Naive thymus-derived CD4-positive, alpha-beta T cell (primary cell): ENCODE measurements at places on chromosomes 3 and 15.
A peak's percentile ranks its signal among the peaks of the same experiment; 100 is the strongest.

GRCh38 chr3:178389258-178389657 lies 147.0 kb upstream of the KCNMB2 start:
- no peak overlapping the region for H3K4me3 ChIP-seq
- no peaks in the 10 kb centered on the region for H3K36me3 ChIP-seq
- DNase-seq: no peak
- H3K4me1 ChIP-seq: no peaks in the 10 kb centered on the region

GRCh38 chr15:25848784-25849156 lies 14.4 kb downstream of the ATP10A start:
- H3K27me3 ChIP-seq: no peaks in the 10 kb centered on the region
- peak overlapping the region; percentile 73 for H3K27ac ChIP-seq
- DNase-seq: no peak
- no peaks in the 10 kb centered on the region for H3K36me3 ChIP-seq
- H3K4me1 ChIP-seq: peaks cover 29% of the 10 kb centered on the region

DNA sequence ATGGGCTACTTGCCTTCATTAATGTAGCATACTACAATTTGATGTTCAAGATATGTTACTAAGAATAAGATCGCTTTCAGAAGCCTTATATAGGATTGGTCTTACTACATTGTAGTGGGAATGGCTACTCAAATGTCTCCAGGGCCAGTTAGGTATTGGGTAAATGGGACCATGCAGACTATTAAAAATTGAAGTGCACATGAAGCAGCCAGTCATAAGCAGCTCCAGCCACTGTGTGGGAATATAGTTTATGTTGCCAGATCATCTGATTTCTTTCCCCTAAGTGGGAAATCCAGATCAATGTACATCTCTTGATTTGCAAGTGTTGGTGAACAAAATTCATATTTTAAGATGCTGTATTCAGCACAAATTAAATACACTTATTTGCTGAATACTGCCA lies 5.1 kb downstream of the CTNNB1 start:
- H3K27me3 ChIP-seq: no peaks in the 10 kb centered on the region
- no peak for DNase-seq
- H3K27ac ChIP-seq: no peak overlapping the region

- H3K27me3 ChIP-seq: peaks cover 5% of the 10 kb centered on the region
- H3K36me3 ChIP-seq: no peaks in the 10 kb centered on the region
- no peak for DNase-seq
- no peaks in the 10 kb centered on the region for H3K4me1 ChIP-seq
- H3K27ac ChIP-seq: no peak overlapping the region
These were observed 64.7 kb upstream of the EPHB3 start for GRCh38 chr3:184496933-184497332.

GRCh38 chr15:75920079-75920478 lies 16.4 kb downstream of the FBXO22 start:
- no peaks in the 10 kb centered on the region for H3K4me1 ChIP-seq
- peaks cover 29% of the 10 kb centered on the region for H3K36me3 ChIP-seq
- H3K27ac ChIP-seq: no peak overlapping the region

GRCh38 chr3:23113455-23114171 lies 89.5 kb upstream of the UBE2E2 start:
- DNase-seq: no peak
- H3K4me1 ChIP-seq: no peaks in the 10 kb centered on the region
- H3K36me3 ChIP-seq: no peaks in the 10 kb centered on the region
- H3K27ac ChIP-seq: no peak overlapping the region
- H3K4me3 ChIP-seq: no peak overlapping the region

DNA sequence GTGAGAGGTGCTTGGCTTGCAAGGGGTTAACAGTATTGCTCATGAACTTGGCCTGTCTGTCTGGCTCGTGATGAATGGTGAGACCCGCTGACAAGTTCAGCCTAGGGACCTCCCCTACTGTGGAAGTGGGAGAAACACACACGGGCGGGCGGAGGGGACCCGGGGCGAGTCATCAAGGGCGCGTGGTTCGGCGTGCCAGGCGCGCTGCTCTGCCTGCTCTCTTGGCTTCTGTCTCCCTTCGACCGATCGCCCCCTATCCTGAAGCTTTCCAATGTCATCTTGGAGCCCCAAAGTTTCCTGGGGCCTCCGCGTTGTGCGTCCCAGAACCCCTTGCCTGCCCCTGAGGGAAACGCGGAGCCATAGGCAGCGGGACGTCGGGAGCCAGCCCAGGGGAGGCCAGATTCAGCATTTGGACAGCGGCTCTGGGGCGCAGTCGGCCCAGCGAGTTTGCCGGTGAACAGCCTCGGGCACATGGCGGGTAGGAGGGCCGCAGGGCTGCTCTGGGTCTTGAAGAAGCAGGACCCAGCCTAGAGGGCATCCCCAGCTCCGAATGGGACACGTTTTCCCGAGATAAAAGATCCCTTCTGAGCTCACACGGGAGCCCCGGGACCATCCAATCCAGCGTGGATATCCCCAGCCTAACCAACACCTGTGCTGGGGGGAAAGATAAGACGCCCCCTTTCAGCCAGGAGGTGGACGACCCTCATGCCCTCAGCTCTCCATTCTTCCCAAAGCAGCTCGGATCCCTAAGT lies 27.0 kb upstream of the POLG start:
- peak; percentile 48 for DNase-seq
- H3K36me3 ChIP-seq: no peaks in the 10 kb centered on the region
- H3K27ac ChIP-seq: no peak overlapping the region
- no peak overlapping the region for H3K4me3 ChIP-seq
- H3K4me1 ChIP-seq: peaks cover 4% of the 10 kb centered on the region

- no peak overlapping the region for H3K4me3 ChIP-seq
- H3K27me3 ChIP-seq: no peaks in the 10 kb centered on the region
- no peak overlapping the region for H3K27ac ChIP-seq
These were observed 51.9 kb upstream of the MUC13 start for GRCh38 chr3:124986192-124987143.

DNA sequence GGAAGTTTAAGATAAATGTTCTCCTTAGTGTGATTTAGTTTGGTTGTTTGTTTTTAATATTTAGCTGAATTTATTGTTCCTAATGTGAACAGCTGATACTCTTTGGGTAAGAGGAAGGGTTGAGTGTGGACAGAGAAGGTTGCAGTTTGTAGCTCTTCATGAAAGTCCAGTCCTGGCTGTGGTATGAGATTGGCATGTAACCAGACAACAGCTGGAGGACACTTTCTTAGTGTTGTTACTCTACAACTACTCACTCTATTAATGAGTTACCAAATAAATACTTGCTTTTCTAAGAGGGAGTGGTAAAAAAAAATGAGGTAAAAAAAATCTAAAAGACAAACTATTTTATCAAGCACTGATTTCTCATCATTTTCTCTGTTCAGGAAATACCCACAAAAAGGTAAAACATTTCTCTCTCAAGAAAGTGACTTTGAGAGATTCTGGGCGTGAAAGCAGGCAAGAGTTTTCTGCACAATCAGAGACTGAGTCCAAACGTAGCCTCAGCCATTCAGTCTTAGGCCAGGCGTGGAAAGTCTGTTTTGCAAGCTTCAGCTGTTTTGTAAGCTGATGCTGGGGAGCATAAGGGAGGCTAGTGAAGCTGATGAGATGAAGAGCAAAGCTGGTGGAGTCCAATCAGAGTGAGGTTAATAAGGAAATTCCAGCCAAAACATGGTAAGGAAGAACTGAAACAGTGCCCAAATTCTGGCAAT lies 138.5 kb upstream of the ARPP21 start:
- DNase-seq: no peak
- no peak overlapping the region for H3K4me3 ChIP-seq

- H3K27ac ChIP-seq: no peak overlapping the region
- H3K4me1 ChIP-seq: no peaks in the 10 kb centered on the region
- H3K36me3 ChIP-seq: no peaks in the 10 kb centered on the region
- H3K27me3 ChIP-seq: no peaks in the 10 kb centered on the region
These were observed 324.9 kb upstream of the TGFBR2 start for GRCh38 chr3:30281526-30281925.

DNA sequence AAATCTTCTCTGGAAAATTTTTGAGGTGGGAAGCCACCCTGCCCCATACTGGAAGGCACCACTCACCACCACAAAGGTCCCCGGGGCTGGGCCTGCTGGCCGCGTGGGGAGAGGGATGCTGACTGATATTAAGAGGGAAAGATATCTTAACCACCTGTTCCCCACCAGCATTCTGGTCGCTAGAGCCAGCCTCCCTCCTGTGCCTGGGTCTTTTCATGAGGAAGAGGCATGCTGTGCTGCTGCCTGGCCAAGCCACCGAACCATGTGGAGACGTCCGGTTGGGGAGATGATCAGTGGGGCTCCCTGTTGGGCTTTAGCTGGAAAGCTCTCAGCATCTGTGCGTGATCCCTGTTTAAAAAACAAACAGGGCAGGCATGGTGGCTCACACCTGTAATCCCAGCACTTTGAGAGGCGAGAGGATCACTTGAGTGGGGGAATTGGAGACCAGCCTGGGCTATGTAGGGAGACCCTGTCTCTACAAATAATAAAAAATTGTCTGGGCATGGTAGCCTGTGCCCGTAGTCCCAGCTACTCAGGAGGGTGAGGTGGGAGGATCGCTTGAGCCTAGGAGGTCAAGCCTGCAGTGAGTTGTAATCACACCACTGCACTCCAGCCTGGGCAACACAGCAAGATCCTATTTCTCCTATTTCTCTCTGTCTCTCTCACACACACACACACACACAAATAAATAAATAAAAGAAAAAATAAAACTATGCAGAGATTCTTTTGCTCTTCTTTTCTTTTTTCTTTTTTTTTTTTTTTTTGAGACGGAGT lies 1.0 kb downstream of the KLHL18 start:
- DNase-seq: peak; percentile 7
- peak overlapping the region; percentile 93 for H3K27ac ChIP-seq
- no peaks in the 10 kb centered on the region for H3K27me3 ChIP-seq
- H3K4me1 ChIP-seq: peaks cover 23% of the 10 kb centered on the region
- peak overlapping the region; percentile 76 for H3K4me3 ChIP-seq

- H3K36me3 ChIP-seq: no peaks in the 10 kb centered on the region
- H3K4me1 ChIP-seq: no peaks in the 10 kb centered on the region
- H3K4me3 ChIP-seq: no peak overlapping the region
These were observed 280.4 kb downstream of the SLC9A9 start for GRCh38 chr3:143567823-143568222.

DNA sequence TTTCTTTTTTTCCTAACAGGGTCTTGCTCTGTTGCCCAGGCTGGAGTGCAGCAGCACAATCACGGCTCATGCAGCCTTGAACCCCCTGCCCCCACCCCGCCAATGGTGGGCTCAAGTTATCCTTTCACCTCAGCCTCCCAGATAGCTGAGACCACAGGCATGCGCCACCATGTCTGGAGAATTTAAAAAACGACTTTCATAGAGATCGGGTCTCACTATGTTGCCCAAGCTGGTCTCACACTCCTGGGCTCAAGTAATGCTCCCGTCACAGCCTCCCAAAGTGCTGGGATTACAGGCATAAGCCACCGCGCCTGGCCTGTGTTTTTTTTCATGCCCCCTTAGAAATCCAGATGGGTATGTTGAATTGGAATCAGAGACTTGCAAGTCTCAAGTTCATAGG lies 40.3 kb downstream of the ERICH6 start:
- no peak for DNase-seq
- no peaks in the 10 kb centered on the region for H3K36me3 ChIP-seq
- no peaks in the 10 kb centered on the region for H3K4me1 ChIP-seq
- H3K4me3 ChIP-seq: no peak overlapping the region

DNA sequence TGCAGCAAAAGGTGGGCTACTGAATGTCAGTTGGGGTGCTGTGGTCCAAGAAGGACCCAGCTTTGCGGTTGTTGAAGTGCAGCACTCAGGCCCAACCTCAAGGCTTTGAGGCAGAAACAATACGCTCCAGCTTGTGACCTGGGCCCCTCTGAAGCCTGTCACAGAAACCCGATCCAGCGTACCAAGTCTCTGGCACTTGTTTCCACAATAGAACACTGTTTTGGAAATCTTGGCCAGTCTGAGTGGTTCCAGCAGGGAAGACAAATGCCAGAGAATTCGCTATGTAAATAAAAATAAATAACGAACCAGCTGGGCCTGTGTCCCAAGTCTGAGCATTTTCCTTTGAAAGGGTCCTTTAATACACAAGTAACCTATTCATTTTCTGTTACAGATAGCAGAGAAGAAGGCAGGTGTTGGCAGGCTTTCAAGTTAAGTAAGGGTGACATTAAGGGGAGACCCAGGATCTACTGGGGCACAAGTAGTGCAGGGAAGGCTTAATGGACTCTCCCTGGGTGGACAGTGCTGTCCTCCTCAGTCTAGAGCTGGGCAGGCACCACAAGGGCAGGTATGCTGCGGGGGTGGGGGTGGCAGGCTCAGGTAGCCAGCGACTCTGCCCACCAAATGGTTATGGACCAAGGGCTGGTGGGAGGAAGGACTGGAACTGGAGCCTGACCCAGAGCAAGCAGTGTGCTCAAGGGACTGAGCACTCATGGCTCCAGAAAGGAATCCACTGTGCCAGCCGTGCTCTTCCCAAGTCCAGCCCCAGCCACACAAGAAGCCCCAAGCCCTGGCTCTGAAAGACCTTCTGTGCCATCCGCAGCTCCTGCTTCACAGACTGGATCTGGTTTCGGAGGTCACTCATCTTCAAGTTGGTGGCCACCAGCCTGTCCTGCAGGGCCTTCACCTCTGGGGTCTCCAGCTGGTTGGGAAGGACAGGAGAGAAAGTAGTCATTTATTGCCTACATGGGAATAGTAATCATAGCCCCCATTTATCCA lies 26.3 kb downstream of the CCDC13 start:
- H3K4me3 ChIP-seq: peak overlapping the region; percentile 23
- no peak for DNase-seq

DNA sequence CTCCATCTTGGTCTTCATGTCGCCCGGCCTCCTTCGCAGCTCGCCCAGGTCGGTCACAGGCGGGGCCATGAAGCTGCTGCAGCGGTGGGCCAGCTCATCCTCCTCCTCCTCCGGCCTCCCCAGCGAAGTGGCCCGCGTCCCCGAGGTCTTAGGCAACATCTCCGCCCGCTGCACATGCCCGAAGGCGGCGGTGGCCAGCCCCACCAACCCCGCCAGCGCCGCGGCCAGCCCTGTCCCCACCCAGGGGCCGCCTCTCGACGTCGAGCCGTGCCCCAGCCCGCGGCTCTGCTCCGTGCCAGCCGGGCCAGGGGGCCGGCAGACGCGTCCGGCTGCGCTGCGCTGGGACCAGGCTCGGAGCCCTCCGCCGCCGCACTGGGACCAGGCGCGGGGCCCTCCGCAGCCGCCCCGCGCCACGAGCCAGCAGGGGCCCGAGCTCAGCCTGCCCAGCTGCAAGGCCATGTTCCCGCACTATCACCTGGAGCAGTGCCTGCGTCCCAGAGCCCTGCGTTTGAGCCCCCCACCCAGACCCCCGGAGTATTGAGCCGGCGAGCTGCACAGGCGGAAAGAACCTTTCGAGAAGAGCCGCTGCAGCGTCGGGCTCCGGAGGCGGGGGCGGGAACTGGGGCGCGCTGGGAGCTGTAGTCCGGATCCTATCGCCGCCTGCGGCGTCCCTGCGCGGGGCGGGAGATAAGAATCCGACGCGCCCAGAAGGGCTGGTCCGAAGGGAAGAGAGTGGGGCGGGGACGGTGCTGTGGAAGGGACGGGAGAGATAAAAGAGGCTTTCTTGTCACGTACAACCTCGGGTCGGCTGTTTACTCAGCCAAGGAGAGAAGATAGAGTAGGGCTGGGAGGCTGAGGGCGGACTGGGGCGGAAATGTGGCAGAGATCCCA lies at the start of gene CPOX:
Gene CPOX, minus strand, starts transcription at position 566 of the 891 bp plus-strand sequence. Its CDS starts 107 bp downstream, at position 459.
- peak within 1 kb of the TSS; percentile 85 for H3K4me3 ChIP-seq
- no peaks in the 10 kb centered on the region for H3K36me3 ChIP-seq
- peak within 1 kb of the TSS; percentile 69 for H3K27ac ChIP-seq
- H3K27me3 ChIP-seq: no peaks in the 10 kb centered on the region
- peak; percentile 72 for DNase-seq
- H3K4me1 ChIP-seq: peaks cover 11% of the 10 kb centered on the region
